ENCODE measurements at places on chromosomes 16 and 17.

DNA sequence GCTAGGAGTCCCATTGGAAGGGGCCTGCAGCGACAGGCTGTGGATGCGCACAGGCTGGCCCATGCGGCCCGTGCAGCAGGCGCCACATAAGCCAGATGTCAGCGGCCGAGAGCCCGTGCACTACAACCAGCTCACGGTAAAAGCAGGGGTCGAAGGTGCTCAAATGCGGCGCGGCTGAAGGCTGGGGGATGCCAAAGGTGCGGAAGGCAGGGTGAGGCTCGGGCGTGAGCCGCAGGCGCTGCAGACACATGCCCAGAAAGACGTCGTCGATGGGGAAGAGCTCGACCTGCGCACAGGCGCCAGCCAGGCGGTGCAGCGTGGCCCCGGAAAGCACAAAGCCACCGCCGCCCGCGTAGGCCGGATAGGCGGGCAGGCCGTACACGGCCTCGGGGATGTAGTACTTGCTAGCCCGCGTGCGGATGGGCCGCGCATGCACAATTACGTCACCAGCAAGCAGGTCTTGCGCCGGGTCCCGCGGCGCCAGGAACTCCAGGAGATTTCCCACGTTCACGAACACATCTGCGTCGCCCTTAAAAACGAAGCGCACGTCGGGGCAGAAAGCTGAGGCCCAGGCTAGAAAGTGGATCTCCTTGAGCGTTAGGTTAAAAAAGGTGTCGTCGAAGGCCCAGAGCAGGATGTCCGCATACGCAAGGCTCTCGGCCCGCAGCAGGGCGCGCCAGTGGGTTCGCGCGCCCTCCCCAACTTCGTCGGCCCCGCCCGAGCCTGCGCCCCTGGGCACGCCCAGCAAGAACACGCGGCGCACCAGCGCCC lies 1.3 kb downstream of the B3GNT9 start:
- no peak for DNase-seq

DNA sequence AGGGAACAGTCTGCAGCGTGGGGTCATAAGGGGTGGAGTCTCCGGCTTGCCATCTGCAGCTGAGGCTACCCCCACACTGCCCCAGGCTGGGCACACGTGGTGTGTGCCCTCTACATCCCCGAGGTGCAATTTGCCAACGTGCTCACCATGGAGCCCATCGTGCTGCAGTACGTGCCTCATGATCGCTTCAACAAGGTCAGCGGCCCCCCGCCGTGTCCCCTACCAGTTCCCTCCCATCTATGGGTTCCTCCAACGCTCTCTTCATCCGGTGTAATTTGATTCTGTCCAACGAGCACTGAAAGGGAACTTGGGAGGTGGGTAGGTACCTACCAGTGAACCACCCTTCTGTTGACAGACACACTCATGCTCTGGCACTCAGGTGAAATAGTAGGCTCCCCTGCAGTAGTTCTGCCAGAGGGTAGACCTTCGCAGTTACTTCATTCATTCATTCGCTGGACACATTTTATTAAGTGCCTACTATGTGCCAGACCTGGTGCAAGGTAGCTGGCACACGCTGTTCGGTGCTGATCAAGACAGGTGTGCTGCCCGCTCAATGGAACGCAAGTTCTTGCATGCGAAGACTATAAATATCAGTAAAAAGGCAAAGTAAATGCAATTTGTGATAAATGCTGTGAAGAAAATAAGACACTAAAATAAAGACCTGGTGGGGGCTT lies 2.7 kb downstream of the MLLT6 start:
- no peak for DNase-seq

DNA sequence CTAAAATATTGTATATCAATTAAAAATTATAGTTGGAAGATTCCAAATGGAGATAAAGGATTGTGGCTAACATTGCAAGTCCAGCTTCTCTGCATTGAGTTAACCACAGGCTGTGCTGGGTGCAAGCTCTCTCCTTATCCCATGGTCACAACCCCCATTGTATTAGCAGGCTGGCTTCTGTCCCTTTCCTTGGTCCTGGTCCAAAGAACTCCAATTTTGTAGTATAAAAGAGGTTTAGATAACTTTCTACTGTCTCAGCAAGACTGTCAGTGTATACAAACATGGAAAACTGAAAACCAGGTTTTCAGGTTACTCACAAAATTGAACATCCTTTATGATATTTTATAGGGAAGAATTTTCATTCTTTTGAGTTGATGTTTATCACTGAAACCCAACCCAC lies 76.6 kb upstream of the HS3ST3A1 start:
- no peak for DNase-seq

- no peak for DNase-seq
These were observed 14.3 kb downstream of the CYTH1 start for GRCh38 chr17:78767806-78768205.

GRCh38 chr16:14020141-14020540 lies 51.0 kb upstream of the MRTFB start:
- no peak for DNase-seq

DNA sequence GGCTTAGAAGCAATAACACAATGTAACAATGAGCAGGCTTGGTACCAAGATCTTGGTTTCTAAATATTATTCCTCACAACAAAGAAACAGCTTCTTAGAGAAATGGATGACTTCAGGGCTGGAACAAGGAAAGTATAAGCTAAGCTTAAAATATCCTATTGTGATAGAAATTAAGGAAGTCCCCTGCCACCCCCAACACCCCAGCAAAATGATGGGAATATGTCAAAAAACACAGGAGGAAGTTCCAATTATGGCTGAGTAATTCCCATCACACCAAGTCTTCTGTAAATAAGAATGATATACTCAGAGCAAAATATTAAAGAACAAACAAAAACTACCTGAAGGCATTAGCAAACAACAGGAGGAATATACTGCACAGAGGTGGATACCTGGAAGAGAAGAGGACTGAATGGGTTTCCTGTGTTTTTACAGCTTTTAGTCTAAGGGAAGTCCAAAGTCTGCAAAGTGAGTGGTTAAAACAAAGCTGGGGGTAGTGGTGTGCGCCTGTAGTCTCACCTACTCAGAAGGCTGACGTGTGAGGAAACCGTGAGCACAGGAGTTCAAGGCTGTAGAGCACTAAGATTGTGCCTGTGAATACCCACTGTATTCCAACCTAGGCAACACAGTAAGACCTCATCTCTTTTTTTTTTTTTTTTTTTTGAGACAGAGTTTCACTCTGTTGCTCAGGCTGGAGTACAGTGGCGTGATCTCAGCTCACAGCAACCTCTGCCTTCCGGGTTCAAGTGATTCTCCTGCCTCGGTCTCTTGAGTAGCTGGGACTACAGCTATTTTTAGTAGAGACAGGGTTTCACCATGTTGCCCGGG lies 17.1 kb upstream of the ATP6V0A1 start:
- DNase-seq: no peak

GRCh38 chr17:38748149-38748891 lies at the start of gene PCGF2:
PCGF2 (minus strand) TSS chr17:38748336; CDS start chr17:38740402, 7,934 bp downstream.
- no peak for DNase-seq

DNA sequence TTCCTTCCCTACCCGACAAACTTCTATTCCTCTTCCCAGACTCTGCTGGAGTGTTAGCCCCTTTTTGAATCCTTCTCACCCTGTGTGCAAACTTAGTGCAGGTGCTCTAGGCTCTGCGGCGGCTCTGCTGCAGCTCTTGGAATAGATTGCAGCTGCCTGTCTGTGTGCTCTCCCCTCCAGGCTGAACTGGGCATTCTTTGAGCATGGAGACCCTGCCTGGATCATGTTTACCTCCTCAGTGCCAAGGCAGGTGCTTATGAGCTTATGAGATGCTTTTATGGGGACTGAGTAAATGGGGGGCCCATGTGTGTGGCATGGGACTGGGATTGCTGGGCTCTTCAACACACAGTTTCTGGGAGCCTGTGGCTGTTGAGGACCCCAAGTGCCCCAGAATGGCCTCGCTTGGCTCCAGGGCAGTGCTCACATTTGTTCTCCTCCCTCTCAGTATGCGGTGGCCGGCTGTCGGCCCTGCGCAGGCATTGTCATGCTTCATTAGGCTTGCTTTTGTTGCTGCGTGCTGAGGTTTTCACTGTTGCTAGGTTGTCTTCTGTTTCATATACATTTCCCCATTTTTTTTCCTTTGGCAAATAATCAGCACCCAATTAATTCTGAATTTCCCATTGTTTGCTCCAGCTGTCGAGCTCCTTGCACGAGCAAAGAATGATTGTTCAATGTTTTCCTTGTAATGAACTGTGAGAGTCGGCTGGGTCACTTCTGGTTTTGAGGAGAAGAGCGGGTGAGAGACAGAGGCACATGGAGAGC lies 185.5 kb upstream of the NLRP1 start:
- DNase-seq: no peak

All from activated T-helper 1 cell treated with anti-CD3 and anti-CD28 coated beads, Interleukin-2, amount 50 U/mL, for 16 hours (primary cell).